CD4-positive, alpha-beta T cell treated with Interleukin-2 at 100 ng/mL for 4 hours (primary cell): ENCODE measurements at places on chromosomes 12 and 14.

DNA sequence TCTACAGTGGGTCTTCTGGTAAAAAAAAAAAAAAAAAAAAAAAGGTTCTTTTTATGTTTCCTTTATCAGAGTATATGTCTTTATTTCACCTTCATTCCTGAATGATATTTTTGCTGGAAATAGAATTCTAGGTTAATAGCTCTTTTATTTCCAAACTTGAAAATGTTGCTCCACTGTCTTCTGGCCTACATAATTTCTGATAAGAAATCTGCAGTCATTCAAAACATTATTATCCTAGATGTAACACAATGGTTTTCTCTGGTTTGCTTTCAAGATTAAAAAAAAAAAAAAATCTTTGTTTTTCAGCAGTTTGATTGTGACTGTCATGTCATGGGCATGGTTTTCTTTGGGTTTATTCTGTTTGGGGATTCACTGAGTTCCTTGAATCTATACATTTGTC, 19.5 kb downstream of the DCP1B start:
- no peak for DNase-seq

- no peak for DNase-seq
Observed at GRCh38 chr12:14200598-14200997, 164.9 kb upstream of the ATF7IP start.

- DNase-seq, result no peak
Observed at GRCh38 chr12:56897844-56898361, 36.3 kb downstream of the SDR9C7 start.

- no peak for DNase-seq
Observed at GRCh38 chr14:50829489-50830043, 1.4 kb downstream of the NIN start.

GRCh38 chr14:22226381-22226780, 362.6 kb downstream of the DAD1 start:
- peak; percentile 48 for DNase-seq

GRCh38 chr14:54332490-54332889, 64.3 kb upstream of the CDKN3 start:
- DNase-seq, result no peak

DNA sequence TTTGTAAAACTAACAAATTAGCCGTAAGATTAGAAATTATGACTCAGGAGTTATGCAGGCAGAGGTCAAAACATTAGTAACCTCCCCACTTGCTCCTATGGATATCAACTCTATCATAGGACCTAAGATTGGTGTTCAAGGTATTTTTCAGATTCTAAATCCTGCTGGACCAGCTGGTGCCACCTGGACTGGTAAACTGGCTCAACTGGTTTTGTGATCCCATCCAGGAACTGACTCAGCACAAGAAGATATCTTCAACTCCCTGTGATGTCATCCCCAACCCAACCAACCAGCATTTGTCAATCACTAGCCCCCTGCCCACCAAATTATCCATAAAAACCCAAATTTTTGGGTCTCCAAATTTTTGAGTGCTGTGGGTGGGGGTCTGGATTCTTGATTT, 98.1 kb upstream of the OR4E1 start:
- DNase-seq, result no peak

GRCh38 chr14:22147716-22148115, 441.3 kb downstream of the DAD1 start:
- DNase-seq, result no peak

- DNase-seq, result peak; percentile 67
Observed at GRCh38 chr12:50070314-50071060, 13.1 kb downstream of the ASIC1 start.

DNA sequence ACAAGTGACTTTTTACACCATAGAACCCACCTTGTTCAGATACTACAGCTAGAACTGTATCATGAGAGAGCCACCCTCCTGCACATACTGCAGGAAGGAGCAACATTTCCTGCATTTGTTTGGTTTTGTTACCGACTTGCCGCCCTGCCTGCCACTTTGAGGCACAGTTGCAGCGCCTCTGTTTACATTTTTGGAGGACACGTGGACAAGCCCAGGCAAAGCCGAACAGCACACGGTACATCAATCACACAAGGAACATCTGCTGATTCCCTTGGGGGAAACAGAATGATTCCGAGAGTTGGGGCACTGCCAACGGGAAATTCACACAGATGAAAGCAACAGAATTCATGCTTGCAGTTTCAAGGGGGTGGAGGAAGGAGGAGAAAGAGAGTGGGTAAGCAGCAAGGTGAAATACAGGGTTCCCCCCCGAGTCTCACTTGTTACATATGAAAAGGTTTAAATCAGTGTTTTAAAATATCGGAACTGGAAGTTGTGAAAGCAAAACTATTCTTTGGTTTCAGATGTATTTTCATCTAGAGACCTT, 110.7 kb downstream of the BTG1 start:
- peak; percentile 61 for DNase-seq

- peak; percentile 55 for DNase-seq
Observed at GRCh38 chr14:100063314-100063941, 1.8 kb upstream of the EVL start.

- no peak for DNase-seq
Observed at GRCh38 chr12:12745576-12746211, 28.5 kb downstream of the CDKN1B start.

- DNase-seq, result no peak
Observed at GRCh38 chr12:116697305-116697704, 40.6 kb downstream of the SPRING1 start.

- DNase-seq, result no peak
Observed at GRCh38 chr14:64074961-64075612, 219.1 kb downstream of the ESR2 start.

DNA sequence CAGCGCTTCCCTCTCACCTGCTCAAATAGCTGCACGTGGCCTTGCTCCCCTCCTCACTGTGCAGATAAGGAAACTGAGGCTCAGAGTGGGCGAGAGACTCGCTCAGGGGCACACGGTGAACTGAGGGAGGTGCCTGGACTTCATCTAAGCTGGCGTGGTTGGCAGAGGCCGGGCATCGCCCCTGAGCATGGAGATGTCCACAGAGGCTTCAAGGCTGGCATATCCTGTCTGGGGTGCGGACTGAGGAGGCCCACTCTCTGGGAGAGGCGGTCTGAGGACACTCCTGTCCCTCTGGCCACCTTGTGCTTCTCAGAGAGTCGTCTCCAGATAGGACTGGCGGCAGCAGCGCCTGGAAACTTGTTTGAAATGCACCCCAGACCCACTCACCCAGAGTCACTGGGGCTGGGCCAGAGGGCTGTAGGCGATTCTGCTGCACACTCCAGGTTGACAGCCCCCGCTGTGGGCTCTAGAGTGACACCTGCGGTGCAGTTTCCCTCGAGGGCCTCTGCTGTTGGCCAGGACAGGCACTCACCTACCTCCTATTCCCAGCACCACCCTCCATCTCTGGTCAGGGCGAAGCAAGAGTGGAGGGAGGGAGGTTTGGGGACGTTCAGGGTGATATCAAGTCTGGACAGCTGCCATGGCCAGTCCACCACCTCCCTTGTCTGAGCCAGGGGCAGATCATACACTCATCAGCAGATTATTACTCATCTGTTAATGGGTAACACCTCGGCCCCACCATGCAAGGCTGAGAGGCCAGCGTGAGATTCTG, 11.2 kb upstream of the LBHD2 start:
- DNase-seq, result no peak

DNA sequence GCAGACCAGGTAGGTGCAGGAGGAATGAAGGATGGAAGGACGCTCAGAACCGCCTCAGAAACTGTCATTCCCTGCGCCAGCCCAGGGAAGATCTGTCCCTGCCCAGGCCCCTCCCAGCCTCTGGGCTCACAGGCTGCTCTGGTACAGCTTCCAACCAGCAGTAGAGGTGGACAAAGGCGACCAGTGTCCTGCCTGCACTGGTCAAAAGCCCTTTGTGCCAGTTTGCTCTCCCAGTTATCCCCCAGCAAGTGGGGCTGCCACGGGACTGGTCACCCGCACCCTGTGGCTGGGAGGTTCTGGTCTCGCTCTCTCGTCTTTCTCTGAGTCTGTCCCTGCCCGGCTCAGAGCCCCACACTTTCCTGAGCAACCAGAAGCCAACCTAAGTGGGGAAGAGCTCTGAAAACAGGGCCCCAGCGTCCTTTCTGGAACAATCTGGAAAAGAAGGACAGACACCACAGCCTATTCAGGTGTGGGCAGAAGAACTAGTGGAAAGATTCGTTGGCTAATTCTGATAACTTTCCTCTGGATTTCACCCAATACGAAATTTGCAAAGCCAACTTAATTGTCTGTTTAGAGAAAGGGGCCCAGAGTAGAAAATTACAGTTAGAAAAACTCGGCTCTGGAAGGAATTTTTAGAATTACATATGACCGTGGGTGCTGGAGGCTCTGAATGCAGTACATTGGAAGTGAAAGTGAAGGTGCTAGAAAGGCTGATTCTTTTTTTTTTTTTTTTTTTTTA, 21.7 kb downstream of the SNRNP35 start:
- DNase-seq, result no peak

GRCh38 chr12:88472775-88473174, 107.5 kb downstream of the KITLG start:
- DNase-seq, result no peak

GRCh38 chr12:72434999-72435398, 162.8 kb downstream of the TRHDE start:
- DNase-seq, result no peak

DNA sequence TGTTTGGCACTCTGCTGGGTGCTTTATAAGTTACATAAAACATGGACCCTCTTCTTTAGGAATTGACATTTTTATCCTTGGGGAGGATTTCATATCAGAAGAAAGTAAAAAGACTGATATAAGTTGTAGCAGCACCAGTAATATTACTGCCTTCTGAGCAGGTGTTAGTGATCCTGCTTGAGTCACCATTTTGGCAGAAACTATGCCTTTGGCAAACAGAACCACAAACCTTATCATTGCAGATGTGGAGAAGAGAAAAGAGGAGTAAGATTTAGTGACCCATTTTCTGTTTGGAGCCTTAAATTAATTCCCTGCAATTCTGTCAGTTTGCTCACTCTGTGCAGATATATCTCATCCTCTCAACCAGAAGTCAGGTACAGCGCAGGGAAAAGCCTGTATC, 23.0 kb downstream of the ZNF410 start:
- no peak for DNase-seq

- DNase-seq, result peak; percentile 60
Observed at GRCh38 chr12:103503546-103504480, 8.0 kb upstream of the C12orf42 start.

GRCh38 chr14:81990312-81990761, 456.7 kb upstream of the SEL1L start:
- peak; percentile 42 for DNase-seq

GRCh38 chr12:49827051-49827400, 1.2 kb downstream of the NCKAP5L start:
- DNase-seq, result no peak

GRCh38 chr14:54804538-54805041, 98.0 kb downstream of the GCH1 start:
- DNase-seq, result no peak

DNA sequence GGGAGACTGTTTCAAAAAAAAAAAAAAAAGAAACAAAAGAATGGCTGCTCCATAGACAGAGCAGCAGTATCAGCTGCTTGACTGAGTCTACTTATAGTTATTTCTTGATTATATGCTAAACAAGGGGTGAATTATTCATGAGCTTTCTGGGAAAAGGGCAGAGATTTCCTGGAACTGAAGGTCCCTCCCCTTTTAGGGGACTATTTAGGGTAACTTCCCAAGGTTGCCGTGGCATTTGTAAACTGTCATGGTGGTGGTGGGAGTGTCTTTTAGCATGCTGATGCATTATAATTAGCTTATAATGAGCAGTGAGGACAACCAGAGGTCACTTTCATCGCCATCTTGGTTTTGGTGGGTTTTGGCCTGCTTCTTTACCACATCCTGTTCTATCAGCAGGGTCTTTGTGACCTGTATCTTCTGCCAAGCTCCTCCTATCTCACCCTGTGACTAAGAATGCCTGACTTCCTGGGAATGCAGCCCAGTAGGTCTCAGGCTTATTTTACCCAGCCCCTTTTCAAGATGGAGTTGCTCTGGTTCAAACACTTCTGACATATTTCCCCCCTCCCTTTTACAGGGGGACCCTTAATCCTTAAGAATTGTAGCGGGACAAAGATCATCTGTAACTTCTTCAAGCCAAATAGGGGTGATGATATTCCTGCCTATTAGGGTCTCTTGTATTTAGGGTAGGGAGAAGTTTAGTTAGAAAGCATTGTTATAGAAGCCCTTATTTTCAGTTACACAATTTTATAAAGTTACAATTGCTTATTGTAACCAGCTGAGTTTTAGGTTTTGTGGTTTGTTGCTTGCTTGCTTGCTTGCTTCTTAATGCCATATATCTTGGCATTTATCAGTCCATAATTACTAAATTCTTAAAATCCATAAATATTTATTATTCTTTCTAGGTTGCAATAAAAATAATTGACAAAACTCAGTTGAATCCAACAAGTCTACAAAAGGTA, 42.5 kb downstream of the MARK3 start:
- DNase-seq, result peak; percentile 68

DNA sequence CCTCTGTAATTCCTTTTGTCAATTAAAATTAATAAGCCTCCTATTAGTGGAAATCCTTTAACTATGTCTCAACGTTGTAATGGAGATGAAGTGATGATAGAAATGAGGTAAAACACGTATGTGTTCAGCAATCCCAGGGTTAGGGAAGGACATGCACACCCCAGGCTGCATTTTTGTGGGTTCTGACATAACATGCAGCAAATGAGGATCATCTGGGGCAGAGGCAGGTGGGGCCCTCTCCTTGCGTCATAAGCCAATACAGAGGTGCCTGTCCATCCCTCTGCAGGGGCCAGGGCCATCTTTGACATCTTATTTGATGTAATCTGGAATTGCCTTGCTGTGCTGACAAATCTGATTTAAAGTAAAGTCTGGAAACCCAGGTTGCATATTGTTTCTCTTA, 73.2 kb downstream of the MYRFL start:
- DNase-seq, result no peak

- DNase-seq, result no peak
Observed at GRCh38 chr12:65434737-65435136, 156.3 kb downstream of the MSRB3 start.

- DNase-seq, result no peak
Observed at GRCh38 chr12:116661341-116661740, 76.5 kb downstream of the SPRING1 start.

GRCh38 chr12:62459976-62460375, 6.7 kb upstream of the MON2 start:
- no peak for DNase-seq

- no peak for DNase-seq
Observed at GRCh38 chr12:16154990-16155389, 122.5 kb downstream of the SLC15A5 start.

GRCh38 chr14:93733631-93734030, 54.7 kb downstream of the PRIMA1 start:
- no peak for DNase-seq

DNA sequence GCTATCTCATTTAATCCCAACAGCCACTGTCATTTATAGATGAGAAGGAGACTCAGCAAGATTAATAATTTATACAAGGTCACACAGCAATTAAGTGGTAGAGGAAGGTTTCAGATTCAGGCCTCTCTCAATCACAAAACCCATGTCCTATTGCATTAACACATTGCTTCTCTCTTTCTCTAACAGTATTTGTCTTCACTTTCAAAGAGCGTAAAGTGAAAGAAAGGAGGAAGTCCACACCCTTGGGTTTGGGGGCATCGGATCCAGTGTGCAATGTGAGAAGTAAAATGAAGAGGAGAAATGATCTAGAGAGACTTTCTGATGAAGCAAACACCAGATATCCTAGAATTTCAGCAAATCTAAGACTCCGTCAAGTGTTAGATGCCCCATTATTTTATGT, 7.0 kb upstream of the VRK1 start:
- DNase-seq, result no peak

GRCh38 chr12:82299319-82300025, 58.7 kb downstream of the CCDC59 start:
- DNase-seq, result no peak

- DNase-seq, result no peak
Observed at GRCh38 chr12:75660107-75660530, 148.7 kb upstream of the KRR1 start.

GRCh38 chr12:78418919-78419318, 445.7 kb upstream of the SYT1 start:
- no peak for DNase-seq
